ENCODE measurements at places on chromosomes 6 and 20.

DNA sequence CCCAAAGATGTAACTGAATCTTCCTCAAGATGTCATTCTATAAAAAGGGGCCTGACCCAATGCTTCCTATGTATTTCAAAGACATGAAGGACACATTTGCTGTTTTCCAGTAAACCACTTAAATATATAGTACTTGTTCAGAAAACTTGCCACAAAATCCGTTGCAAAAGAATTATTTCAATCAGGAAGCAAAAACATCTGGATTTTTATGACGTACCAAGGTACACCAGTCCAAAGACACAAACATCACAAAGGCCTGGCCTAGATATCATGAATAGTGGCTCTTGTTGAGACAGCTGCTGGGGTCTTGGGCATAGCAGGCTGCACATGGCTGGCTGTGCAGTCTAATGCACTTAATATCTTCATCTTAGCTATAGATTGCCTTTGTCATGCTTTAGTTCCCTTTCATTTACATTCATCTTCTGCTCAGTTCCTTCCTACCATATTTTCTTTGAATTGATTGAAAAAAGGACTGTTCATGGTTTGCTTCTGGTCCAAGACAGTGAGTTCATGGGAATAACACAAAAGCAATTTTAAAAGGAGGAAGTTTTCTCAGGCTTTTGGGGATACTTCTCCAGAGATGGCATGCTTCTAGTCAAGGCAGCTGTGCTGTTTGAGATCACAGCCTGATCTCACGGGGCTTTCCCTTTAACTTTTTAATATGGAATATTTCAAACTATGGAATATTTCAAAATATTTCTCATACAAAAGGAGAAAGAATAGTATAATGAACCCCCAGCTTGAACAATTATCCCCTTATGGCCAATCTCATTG lies 44.5 kb downstream of the MYLIP start:
- no peak for DNase-seq

GRCh38 chr6:150640556-150641209 lies 41.0 kb downstream of the PLEKHG1 start:
- no peak for DNase-seq

DNA sequence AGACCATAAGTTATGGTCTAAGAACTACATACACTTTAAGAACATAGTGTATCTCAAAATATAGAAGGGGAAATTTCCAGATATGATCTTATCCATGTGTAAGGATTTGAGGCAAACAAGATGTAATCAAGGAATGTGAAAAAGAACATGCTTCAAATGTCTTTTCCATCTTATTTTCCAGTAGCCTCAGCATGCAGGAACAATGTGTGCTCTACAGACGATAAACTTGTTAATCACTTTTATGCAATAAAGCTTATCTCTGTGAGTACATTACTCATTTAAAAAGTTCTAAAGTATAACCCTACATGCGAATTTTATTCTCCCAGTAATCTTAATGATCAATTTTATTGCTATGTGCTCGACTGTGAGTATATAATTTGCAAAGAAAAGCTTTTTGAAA lies 185.2 kb downstream of the ALDH8A1 start:
- DNase-seq, result no peak

DNA sequence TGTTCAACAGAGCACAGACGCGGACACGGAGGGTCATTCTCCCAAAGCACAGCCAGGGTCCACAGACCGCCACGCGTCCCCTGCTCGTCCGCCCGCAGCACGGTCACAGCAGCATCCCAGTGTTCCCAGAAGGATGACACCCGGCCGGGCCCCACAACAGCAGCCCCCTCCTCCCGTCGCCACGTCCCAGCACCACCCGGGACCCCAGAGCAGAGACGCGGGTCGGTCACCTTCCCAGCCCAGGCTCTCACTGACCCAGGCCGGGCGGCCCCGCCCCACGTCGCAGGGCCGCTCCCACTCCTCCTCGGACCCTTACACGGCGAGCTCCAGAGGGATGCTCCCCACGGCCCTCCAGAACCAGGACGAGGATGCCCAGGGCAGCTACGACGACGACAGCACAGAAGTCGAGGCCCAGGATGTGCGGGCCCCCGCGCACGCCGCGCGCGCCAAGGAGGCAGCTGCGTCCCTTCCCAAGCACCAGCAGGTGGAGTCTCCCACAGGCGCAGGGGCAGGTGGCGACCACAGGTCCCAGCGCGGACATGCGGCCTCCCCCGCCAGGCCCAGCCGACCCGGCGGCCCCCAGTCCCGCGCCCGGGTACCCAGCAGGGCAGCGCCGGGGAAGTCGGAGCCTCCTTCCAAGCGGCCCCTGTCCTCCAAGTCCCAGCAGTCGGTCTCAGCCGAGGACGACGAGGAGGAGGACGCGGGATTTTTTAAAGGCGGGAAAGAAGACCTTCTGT lies 64.3 kb downstream of the FNDC1 start:
- no peak for DNase-seq

GRCh38 chr6:52423971-52424381 lies 3.8 kb downstream of the EFHC1 start:
- DNase-seq, result peak; percentile 10

DNA sequence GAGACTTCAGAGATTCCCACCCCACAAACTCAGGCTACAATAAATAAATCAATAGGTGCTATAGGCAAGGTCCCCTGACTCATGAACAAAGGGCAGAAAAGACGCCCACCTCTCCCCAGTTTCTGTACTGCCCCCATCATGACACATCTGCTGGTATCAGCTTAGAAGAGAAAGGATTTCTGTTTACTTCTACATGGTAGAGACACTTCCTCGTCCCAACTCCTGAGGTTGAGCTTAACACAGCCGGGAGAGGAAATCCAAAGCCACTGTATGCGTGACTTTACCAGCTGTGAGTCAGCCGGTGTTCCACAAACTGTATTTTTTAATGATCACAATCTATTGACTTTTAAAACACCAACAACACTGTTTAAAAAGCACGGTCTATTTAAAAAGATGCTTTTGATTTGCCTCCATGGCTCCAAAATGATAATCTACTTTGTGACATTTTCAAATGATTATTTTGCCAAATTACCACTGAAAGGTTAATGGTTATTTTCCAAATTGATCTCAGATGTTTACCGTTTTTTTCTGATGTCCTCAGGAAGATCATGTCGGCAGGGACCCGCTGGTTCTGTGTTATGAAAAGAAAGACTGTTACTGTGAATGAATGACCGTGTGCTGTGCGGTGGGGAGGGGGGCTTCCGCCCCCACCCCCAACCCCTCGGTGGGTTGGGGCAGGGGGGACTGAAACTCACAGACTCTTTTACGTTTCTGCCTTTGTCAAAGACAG lies 72.5 kb downstream of the ATP9A start:
- no peak for DNase-seq

DNA sequence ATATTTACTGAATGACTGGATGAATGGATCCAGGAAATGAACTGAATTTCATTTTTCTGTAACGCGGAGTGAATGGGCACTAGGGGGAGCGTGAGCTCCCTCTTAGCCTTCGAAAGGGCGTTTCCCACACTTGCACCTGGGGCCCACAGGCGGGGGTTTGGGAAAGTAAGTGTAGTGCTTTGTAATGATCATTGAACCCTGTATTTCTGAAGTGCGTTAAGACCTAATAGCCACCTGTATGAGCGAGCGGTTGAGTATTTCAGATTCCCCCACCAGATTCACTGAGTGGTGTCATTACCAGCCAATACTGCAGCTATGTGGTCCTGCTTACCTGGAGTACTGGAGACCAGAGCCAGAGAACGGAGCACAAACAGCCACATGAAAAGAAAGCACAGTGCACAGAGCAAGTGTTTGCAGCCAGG lies 10.5 kb downstream of the SYTL3 start:
- DNase-seq, result peak; percentile 52

- DNase-seq, result no peak
Observed at GRCh38 chr6:16090452-16090851, 38.4 kb upstream of the MYLIP start.

DNA sequence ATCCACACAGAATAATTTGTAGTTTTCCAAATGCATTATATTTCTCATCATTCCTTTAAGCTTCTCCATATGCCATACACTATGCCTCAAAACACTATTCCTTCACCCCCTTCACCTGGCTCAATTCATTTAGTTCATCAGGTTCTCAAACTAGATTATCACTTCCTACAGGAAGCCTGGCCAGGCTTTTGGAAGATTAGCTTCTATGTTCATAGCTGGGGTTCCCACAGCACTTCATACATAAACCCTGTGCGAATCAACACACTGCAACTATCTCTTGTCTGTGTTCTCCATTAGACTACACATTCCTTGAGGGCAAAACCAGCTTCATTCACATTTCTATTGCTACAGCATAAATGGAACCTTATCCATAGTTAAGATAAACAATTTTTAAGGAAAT lies 40.5 kb upstream of the PLN start:
- DNase-seq, result no peak

GRCh38 chr20:58989196-58989595 lies 8.1 kb downstream of the NELFCD start:
- no peak for DNase-seq

GRCh38 chr20:51100617-51101016 lies 77.7 kb upstream of the KCNG1 start:
- no peak for DNase-seq

GRCh38 chr20:20412750-20413149 lies 44.8 kb downstream of the INSM1 start:
- no peak for DNase-seq

DNA sequence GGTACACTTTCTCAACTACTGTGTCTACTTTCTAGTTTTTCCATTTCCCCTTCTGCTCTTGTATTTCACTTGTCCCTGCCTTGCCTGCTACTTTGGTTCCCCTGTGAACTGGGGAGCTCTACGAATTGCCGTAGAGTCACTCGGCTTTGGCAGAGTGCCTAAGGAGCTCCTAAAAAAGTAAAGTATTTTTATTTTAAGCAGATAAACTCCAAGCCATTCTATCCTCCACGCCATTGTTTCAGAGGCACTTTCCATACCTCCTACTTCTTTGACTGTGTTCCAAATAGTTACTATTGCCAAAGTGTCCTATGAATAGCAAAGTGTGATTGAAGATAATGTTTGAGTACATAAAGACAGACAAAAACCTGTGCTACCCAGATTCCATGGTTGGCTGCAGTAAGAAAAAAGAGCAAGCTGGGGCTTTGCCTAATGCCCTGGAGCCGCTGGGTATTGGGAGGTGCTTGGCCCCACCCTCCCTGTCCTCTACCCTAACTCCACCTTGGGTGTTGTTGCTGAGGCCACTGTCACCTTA lies 5.1 kb upstream of the MBOAT1 start:
- no peak for DNase-seq

DNA sequence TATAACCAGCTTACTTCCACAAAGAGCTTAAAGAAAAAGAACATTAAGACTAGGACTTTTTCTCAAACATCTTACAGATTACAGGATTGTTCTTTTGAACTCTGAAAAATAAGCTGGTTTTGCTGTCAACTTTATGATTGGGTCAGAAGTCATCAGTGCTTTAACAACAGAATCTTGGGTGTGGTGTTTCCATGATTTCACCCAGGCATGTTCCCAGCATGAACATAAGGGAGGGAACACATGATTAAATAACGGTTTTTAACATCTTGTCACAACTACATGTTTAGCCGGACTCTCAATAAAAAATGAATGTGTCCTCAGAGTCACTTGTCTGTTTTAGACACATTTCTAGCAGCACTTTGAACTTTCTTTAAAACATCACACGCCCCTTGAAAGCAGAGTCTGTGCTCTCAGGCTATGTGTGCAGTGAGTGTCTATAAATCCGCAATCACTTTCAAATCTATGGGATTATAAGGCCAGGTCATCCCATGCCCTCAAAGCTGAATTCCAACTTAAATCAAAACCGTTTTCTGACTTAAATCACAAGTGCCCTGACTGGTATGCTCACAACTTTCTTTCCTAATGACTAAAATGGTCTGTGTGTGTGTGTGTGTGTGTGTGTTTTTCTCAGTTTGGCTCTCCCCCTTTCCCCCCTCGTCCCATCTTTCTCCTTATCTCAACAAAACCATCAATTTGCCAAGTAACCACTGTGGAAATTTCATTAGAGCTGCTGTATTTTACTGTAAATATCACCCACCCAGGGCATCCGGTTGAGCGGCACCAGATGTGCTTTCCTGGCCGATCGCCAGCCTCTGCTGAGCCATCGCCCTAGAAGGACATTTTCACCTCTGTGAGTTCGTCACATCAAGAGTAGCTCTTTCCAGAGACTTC lies 216.8 kb upstream of the DTNBP1 start:
- no peak for DNase-seq

DNA sequence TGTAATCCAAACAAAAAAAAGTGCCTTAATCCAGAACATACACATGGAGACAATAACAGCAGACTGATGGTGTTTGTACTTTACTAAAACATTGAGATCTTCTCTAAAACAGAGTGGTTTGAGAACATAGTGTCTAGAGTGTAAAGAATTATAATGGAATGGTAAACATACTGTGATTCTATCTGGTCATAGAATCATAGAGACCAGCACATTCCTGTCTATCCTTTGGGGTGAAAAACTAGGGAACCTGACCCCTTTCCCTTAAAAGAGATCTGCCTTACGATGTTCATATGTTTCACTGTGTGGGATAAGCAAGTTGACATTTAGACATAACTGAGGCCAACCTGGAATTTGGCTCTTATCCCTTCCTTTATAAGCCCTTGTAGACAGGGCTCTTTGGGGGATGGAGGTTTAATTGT lies 55.7 kb downstream of the TRMT11 start:
- DNase-seq, result no peak

GRCh38 chr6:125415913-125416312 lies 114.1 kb upstream of the HDDC2 start:
- DNase-seq, result no peak

DNA sequence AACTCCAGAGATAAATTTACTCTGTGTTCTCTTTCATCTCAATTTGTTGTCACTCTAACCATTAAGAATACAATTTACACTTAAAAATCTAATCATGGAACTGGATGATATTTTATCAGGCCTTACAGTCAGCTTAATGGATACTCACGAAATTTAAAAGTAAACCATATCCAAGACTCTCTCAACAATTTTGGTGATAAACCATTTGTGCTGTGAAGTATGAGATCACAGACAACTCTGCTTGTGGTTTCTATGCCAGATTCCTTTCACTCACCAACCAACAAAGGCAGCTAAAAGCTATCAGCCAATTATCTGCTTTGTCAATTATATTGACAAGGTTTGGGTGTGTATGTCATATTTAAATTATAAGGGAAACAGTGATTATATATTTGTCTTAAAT lies 155.8 kb downstream of the TRDN start:
- DNase-seq, result no peak

- DNase-seq, result no peak
Observed at GRCh38 chr6:83192456-83192855, 609 bp downstream of the PGM3 start.

- no peak for DNase-seq
Observed at GRCh38 chr20:39849664-39850063, 839.4 kb downstream of the MAFB start.

Measured in LoVo (cell line).